ENCODE measurements at places on chromosomes 2 and 18.

DNA sequence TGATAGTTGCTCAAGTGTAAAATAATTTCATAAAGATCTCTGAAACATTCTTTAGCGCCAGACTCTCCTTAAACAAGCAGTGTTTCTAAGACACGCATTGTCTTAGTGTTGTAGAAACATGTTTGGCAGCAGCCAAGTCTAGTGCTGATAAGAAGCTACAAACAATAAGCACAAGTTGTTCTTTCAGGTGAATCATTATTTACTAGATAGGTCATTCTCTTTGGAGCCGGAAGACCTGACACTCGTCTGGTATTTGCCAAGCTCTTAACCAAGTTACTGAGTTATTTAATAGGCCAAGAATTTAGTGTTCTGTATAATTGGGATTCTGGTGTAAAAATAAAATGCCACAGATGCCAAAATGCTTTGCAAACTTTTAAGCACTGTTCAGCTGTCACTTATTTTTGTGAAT is 852.1 kb downstream of the CPS1 start:
- no peak for DNase-seq

DNA sequence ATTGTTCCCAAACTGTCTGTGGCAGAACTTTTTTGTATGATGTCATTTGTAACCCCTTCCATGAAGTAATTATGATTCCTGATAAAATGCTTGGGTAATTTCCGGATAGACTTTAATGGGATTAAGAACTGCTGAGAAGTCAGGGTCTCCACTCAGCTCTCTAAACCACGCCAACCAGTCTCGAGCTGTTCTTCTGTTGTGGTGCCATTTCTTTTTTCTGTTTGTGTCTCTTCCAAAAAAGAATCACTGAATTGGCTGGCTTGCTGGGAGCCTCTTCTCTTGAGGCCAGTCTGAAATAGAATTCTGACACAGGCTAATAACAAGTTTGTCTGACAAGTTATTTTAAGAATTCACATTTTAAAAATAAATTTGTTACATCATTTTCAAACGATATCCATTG is 198.9 kb downstream of the BCL2 start:
- DNase-seq = no peak

DNA sequence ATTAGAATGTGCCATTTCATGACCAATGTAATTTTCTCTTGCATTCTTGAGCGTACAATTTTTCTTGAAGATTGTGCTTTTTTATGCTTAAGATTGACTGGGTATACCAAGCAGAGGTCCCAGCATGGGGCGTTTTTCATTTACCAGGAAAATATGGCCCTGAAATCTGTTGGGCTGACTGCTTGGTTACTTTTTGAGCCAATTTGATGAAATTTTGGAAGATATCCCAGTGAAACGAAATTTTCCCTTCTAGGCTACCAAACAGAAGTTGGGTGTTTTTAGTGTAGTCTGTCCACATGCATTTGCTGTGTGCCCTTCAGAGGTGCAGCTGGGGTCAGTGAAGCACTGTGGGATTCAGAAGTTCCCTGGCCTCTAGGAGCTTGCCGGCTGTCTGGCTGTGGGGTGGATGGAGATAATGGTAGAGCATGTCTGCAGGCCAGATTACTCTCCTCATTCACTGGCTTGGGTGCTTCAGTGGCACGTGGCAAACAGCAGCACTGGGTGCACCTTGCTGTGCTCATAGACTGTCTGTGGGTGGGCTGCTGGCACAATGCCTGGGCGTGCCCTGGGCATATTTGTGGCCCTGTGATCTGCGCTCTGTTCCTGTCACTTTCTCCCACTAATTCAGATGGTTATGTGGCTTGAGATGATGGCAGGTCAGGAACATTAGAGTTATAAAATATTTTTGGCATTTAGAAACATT is 73.3 kb downstream of the LDLRAD4 start:
- DNase-seq = no peak

GRCh38 chr18:76488190-76488589 is 6.9 kb downstream of the ZNF516 start:
- no peak for DNase-seq

GRCh38 chr2:24304631-24305030 is 55.7 kb downstream of the ITSN2 start:
- DNase-seq = no peak

DNA sequence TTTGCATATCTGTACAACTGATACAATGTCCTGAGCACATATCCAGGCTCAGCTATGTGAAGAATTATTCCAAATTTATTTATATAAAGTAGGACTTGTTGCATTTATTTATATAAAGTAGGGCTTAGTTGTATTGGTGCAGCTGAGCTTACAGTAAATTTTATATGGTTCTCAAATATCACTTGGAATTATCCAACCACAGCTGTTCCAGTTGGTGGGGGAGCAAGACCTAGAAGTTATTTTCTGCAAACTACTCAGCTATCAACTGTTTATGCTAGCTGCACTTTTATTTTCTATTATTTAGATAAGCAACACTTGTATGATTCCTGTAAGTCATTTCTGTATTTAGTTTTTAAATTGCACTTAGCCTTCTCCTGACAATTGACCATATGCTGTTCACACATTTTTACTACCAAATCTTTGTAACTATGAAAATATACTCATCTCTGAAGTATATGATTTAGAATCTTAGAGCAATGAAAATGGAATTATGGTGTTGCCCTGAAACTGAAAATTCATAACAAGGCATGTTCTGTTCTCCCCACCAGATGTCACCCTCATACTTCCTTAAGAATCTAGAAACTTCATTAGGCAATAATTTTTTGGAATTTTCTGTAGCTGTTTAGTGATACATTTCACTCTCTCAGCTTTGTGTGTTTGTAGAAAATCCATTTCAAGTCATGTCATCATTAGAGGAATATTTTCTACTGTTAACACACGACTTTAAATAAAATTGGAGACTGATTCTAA is 157.0 kb upstream of the CBLN2 start:
- no peak for DNase-seq

- no peak for DNase-seq
These were observed 98.5 kb downstream of the ATP9B start for GRCh38 chr18:79167526-79168190.

GRCh38 chr2:231222318-231223000 is 24.0 kb downstream of the ARMC9 start:
- DNase-seq = no peak

- DNase-seq = no peak
These were observed 1127.5 kb upstream of the CELF4 start for GRCh38 chr18:38693104-38693503.

- DNase-seq = no peak
These were observed 75.4 kb upstream of the MAP4K3 start for GRCh38 chr2:39512434-39512935.

DNA sequence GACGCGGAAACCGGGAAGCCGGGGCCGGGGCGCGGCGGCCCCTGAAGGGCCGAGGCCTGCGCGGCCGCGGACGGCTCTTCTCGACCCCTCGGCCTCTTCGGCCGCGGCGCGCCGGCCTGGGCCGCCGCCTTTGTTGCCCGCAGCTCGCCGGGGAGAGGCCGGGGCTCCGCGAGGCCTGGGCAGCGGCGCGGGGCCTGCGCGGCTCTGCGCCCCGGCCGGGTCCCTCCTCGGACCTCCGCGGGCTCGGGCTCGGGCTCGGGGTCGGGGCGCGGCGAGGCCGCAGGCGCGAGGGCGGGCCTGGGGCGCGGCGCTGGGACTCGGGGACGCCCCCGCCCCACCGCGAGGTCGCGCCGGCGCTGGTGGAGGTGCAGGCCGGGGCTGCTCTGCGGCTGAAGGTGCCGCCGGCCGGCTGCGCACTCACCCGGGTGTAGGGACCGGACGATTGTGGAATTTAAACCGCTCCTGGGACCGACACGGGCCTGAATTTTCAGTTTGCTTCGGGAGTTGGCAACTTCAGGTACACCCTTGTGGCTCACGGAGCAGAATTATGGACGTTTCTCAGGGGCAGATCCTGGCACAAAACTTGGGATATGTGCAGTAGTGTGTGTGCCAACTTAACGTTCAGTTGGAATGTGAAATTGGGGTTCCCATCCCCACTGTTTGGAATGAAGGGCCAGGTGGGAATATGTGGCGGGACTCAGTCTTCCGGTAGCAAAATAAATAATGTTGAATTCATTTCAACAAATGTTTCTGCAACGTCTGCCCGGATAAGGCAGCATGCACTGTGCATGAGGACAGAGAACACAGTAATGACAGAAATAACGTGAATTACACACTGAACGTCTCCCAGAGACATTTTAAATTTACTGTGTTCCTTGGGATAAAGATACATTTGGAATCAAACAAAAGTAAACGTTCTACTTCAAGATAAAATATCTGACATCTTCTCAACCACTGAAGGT is 787 bp downstream of the SOCS6 start:
- no peak for DNase-seq

GRCh38 chr18:22422909-22423548 is 5.3 kb upstream of the CTAGE1 start:
- no peak for DNase-seq

DNA sequence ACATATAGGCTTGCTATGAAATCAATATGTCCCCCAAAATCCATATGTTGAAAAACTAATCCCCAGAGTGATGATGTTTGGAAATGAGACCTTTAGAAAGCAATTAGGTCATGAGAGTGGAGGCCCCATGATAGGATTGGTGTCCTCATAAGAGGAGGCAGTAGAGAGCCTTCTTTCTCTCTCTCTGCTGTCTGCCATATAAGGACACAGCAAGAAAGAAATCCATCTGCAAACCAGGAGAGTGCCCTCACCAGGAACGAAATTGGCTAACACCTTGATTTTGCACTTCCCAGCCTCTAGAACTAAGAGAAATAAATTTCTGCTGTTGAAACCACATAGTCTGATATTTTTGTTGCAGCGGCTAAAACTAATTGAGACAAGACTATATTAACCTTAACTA is 89.5 kb downstream of the NBAS start:
- DNase-seq = no peak

GRCh38 chr2:22817197-22817596 is 567.8 kb upstream of the KLHL29 start:
- no peak for DNase-seq

DNA sequence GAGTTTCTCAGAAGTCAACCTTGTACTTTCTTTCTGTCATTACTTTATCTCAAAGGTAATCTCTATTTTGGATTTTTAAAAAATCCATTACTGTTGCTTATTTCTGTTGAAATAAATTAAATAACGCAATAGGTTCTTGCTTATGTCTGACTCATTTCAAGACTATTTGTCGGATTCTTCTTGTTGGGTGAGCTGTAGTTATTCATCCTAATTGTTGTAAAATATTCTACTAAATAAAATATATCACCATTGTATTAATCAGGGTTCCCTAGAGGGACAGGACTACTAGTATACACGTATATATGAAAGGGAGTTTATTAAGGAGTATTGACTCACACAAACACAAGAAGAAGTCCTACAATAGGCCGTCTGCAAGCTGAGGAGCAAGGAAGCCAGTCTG is 403.9 kb upstream of the CYRIA start:
- no peak for DNase-seq

DNA sequence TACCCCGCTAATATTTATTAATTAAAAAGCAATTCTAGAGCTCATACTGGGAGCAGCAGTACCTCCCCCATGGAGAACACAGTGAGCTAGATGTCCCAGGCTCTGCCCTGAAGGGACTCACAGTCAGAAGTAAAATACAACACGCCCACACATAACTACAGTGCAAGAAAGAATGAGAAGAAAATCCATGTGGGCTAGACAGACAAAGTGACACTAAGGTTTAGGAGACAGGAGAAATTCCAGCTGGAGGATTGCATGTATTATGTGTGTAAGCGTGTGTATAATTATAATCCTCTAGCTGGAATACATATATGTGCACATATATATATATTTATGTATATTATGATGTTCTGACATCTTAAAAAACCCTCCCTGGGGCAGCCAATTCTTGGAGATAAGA is 15.7 kb downstream of the SOWAHC start:
- no peak for DNase-seq

- no peak for DNase-seq
These were observed 229.3 kb downstream of the TGIF1 start for GRCh38 chr18:3679241-3679640.

GRCh38 chr2:161981679-161982250 is 92.2 kb downstream of the DPP4 start:
- DNase-seq = no peak

DNA sequence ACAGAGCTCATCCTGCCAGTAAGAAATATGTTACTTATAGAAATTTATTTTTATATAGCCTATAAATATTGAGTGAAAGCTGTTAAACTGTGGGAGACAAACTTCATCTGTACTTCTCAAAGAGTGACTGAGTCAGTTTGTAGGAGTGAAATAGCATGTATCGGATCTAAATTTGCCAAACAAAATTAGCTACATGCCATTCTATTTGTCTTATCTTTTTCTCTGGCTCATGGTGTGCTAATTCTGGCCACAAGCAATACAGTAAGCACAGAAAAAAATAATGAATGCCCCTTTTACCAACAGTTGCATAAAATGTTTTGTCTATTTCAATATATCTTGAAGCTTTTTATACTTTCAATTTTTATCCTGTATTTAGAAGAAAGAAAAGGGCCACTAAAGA is 12.5 kb downstream of the ERBB4 start:
- DNase-seq = no peak

GRCh38 chr18:13273800-13274199 is 55.2 kb downstream of the LDLRAD4 start:
- no peak for DNase-seq

GRCh38 chr18:75016025-75016717 is 192.8 kb downstream of the PTGR3 start:
- no peak for DNase-seq

DNA sequence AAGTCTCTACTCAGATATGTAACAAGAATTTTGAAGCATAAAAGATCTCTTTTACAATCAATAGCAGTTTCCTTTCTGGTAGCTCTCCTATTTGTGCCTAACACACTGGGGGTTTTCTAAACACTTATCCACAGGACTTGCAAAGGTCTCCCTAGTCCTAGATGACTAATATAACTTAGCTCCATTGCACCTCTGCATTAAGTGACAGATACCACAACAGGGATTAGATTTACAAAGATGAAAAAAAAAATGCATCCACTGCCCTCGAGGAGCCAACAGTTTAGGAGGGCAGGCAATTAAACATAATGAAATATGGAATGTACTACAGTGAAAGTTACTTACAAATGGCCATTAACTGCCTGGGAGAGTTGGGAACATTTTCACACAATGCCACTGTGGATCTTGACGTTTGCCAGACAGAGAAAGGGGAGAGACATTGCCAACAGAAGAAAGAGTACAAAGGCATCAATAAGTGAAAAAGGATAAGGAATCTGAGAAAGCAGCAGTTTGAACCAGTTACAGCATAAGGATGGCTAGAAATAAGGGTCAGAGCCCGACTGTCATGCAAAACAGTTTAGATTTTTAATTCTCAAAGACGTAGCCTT is 14.3 kb downstream of the PPP3R1 start:
- no peak for DNase-seq

DNA sequence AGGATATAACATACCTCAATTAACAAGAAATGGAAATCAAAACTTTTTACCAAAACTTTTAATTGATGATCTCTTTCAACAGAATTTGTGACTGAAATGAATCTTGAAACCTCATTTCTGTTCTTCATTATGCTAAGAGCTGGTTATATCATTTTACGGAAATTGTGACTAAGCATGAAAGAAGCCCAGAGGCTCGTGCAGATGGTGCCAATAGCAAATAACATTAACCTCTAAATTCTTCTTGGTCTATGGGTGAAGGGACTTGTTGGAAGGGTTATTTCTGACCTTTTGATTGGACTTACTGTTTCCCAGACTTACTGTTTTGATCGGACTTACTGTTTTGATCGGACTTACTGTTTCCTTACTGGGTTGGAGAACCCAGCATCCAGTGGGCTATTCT is 435.6 kb downstream of the TDRD15 start:
- no peak for DNase-seq

All from activated T-cell treated with anti-CD3 and anti-CD28 coated beads for 1 hour (primary cell).